NCI-H524 (cell line): ENCODE measurements at places on chromosomes 1 and 21.

DNA sequence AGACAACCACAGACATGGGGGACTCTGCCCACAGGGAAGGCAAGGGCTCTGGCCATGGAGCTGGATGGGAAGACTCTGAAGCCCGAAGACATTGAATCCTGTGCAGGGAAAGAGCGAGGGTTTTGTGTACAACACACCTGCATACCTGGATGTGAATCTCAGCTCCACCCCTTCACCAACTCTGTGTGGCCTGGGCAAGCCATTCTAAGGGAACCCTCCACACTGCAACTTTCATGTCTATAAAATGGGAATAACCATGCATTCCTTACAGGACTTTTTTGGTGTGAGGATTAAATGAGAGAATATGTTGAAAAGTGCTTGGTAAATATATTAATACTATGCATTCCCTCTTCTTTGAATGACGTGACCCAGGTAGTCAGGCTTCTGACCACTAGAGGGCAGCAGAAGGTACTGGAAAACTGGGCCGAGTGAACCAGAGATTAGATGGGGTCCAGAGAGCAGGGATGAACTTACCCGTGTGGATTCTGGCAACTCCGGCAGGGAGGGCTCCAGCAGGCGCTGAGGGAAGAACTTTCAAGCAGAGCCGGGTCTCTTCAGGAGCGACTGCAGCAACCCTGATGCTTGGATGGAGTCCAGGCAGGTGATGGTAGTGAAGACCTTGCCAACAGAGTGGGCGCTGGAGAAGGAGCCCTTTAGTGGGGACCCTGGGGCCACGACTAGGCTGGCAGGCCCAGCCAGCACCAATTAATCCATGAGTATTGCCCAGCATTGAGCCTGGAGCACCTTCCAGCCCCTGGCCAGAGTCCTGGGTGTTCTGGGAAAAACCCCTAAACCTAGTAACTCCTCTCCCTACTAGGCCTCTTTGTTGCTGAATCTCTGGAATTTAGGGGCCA, 834 bp upstream of the ELF3 start:
- peak; percentile 68 for DNase-seq

- no peak for DNase-seq
Observed at GRCh38 chr1:65151641-65152040, 3.6 kb downstream of the AK4 start.

GRCh38 chr1:241606544-241606943, 33.6 kb downstream of the CHML start:
- DNase-seq, result no peak

DNA sequence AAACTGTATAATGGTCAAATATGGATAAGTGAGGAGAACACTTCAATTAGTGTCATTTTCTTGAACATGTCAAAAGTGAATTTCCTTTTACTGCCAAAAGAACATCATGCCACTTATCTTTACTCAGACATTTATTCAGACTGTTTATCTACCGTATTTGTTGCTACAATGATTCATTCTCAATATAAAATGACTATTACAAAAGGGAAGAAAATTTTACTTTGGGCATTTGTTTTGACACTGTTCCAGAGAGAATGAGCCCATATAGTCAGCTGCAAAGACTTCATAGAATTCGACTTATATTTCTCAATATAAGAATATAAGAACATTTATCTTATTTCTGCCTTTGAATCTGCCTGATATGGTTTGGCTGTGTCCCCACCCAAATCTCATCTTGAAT, 1699.1 kb downstream of the BRINP3 start:
- no peak for DNase-seq

DNA sequence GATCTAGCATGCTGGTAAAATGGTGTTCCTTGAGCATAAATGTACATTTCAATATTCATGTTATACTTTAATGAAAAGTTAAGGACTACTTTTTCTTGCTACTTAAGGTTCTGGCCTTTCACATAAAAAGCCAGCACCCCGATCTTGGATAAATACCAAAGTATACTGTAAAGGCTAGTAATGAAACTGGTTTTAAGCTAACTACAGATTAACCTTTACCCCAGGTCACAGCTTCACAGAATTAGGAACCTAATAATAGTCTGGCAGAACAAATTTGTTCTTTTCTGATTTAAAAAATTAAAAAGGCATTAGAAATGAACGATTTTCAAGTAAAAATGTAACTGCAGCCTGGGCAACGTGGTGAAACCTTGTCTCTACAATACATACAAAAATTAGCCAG, 23.5 kb downstream of the DIPK1A start:
- DNase-seq, result no peak

- DNase-seq, result no peak
Observed at GRCh38 chr1:171266930-171267329, 18.6 kb downstream of the FMO1 start.

GRCh38 chr1:211420389-211420788, 71.6 kb downstream of the RD3 start:
- no peak for DNase-seq

DNA sequence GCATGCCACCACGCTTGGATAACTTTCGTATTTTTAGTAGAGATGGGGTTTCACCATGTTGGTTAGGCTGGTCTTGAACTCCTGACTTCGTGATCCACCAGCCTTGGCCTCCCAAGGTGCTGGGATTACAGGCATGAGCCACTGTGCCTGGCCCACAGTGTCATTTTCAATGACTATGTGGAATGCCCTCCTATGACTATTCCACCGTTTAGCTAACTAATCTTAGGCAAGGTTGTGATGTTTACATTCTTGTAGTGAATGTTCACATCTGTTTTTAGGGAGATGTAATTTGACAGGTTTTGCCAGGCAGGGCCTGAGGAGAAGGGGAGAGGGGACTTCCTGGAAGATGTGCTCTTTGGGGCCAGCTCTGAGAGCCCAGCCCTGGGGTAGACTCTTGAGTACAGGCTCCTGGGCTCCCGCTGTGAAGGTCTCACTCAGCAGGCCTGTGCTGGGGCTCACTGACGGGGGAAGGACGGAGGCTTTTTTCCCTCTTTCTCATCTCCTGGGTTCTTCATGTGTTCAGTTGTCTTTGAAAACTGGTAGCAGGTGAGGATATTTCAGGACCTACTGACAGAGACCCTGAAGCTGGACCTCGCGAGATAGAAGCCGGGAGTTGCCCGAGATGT, 13.2 kb downstream of the COQ8A start:
- no peak for DNase-seq

DNA sequence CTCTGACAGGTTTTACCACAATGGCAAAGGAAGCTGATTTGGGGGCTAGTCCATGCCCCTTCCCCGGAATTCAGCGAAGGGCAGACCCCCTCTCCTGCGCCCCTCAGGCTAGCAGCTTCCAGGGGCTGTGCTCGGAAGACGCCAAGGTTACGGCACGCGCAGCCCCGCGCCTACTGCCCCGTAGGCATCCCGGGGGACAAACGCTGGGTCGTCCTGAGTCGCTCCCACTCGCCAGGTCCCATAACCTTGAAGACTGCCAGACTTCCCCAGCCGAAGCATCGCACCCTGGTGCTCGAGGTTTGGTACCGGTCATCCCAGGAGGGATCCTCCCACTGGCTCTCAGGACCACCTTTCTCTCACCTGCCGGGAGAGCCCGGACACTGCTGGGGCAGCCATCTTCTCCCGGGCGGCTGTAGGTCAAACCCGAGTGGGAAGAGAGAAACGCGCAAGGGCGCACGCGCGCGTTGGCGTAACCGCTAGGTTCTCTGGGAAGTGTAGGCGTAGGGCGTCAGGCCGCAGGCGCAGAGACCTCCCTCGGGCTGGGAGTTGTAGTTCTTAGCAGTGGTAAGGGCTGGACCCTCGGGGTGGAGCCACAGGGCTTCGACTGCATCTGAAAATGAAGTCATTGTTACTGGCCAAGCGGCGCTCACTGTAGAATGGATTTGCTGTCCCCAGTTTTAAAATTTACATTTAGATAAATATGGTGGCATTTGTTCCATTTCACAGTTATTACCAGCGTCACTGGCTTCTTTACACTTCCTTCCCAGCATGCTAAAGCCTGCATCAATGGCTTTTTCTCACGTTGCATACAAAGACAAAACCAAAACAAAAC, at the start of gene ATP5PO:
Gene ATP5PO (minus strand): TSS at position 437 of the 832 bp plus-strand sequence. CDS start 41 bp downstream, at position 396.
- peak; percentile 98 for DNase-seq

DNA sequence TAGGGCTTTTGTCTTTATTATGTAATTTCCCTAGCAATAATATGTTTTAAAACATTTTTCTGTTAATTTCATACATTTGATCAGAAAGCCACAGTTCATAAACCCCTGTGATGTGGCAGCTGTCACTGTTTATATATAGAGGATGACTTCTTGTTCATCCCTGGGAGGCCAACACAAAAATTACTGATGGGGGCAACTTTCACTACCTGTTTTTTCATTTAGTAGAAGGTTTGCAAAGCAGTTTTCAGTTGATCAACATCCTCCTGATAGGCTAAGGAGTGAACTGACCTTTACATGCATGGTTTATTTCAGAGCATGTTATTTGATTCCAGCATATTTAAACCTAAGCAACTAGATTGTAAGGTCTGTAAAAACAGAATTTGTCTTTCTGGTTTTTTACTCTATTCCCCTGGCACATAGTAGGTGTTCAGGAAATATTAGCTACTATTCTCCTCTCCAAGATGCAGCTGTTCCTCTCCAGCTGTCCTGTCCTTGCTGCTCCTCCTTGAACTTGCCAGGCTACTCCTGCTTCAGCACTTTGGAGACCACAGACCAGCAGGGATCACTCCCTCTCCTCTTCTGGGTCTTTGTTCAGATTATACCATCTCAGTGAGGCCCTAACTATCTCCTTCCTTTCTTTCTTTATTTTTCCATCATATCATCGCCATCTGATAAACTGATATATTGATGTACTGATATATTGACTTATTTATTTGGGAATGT, 54.7 kb downstream of the ROR1 start:
- no peak for DNase-seq

DNA sequence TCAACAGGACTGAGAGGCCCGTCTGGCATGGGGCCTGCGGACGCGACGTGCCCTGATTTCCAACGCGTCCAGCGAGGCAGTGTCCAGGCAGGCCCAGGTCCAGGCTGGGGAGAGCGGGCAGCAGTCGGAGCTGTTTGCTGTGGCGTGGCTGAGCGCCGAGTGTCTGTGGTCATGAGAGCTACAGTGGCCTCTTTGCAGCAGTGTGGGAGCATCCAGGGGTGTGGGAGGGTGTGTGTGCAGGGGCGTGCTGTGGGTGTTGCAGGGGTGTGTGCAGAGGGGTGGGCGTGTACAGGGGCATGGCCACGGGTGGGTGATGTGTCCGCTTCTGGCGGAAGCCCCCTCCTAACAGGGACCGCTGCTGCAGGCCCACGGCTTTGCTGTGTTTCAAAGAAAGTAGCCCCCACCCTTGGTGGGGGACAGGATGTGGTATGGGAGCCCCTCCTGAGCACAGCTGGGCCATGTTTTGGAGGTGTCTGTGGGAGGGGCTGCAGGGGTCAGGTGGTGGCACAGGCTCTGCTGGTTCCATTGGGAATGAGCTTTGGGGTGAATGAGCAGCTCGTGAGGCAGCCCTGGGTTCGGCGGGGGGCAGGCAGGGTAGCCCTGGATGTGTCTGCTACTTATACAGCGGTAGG, 17.7 kb downstream of the PLCH2 start:
- no peak for DNase-seq

- no peak for DNase-seq
Observed at GRCh38 chr1:18868354-18868753, 8.9 kb upstream of the TAS1R2 start.

GRCh38 chr1:43773821-43774220, 66.5 kb downstream of the ST3GAL3 start:
- DNase-seq, result no peak

DNA sequence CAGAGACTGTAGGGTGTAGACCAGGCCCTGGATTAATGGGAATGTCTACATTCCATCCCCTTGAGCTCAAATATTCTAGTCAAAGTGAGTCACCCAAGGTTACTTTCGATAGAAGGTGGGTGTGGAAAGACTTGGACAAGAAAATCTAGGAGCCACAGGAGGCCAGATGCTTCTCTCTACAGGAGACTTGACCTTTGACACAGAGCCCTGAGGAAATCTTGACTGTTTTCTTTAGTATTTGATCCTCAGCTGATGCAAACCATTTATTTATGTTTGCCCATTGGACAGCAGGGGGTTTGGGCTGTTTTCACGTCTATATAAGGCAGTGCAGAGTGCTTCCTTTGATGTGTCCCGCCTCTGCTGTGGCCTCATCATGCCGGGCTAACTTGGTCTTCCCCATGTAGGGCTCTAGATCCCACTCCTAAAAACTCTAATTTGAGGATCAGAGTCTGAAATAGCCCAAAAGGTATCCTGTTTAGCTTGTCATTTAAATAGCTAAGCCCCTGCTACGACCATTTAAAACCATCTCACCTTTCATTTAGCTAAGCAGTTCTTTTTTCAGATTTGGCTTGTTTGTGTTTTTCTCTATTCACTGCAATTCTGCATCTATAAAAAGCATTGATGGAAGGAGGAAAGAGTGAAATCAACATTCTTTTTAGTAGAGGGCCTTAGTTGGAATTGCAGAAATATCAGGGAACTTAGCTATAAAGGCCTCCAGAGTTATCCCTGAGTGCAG, 15.5 kb upstream of the MAP3K7CL start:
- no peak for DNase-seq

DNA sequence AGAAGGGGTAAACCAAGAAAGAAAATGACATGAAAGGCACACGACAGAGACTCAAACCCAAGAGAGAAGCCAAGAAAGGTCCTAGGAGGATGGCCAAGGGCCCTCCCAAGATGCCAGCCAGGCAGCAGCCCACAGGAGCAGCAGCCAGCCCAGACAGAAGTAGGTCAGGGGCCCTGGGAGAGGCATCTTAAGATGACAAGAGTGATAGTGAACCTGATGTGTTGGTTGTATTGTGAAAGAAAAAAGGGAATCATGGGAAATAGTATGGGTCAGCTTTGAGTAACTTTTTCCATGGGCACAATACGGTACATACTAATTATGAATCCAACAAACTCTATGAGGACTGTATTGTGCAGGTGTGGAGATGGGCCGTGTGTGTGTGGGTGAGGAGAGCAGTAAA, 3.3 kb downstream of the CCSAP start:
- DNase-seq, result no peak

GRCh38 chr1:233340966-233341516, 13.5 kb downstream of the MAP3K21 start:
- DNase-seq, result no peak
